ENCODE measurements at places on chromosomes 6 and 20. TPM values are rescaled to one million over a fixed set of nuclear protein-coding genes. Genes with fewer than 3 reads are reported as not detected.

The NHLRC1 gene
- total RNA-seq, result 1.2 TPM

DNA sequence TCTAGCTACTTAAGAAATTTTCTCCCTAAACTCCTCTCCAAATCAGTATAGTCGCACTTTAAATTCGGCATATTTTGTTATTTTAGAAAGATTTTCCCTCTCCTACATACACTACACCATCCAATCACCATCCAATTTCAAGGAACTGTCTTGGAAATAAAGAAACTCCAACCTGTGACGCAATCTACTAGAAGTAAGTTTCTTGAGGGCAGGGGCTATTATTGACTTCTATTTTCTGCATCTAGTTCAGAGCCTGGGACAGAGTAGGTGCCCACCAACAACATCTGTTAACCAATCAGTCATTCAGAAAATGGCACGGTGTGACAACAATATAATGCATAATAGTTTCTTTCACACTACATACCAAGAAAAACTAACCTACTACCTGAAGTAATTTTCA lies 3.6 kb downstream of the ATG5 start:
- no peak for DNase-seq

DNA sequence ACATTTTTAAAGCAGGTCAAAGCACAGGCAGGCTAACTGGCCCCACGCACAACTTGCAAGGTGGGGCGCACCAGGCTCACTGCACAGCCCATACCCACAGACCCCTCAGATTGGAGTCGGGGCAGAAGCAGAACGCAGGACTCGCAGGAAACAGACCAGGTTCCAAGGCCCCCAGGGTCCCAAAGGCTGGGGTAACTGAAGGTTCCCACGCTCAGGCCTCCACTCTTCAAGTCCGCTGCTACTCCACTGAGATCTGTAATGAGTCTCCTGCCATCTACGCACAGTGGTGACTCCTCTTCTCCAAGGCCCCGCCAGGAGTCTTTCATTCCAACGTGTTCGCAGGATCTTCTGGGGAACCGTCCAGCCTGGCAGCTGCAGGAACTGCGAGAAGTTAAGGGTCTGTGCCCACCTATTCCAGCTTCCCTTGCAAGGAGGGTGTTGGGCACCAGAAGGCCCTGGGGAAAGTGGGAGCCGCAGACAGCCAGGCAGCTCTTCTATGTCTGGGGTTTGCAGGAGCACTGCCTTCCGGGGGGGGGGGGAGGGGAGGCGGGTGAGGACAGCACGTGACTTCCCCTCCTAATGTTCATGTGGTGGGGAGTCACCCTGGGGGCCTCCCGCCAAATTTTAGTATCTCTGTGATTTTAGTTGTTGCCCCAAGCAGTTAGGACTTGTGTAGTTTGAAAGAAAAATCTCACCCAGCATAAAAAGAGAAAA lies 2.0 kb upstream of the TAF4 start:
- no peak for DNase-seq

The SH3BGRL2 gene
- 19.5 TPM for total RNA-seq

DNA sequence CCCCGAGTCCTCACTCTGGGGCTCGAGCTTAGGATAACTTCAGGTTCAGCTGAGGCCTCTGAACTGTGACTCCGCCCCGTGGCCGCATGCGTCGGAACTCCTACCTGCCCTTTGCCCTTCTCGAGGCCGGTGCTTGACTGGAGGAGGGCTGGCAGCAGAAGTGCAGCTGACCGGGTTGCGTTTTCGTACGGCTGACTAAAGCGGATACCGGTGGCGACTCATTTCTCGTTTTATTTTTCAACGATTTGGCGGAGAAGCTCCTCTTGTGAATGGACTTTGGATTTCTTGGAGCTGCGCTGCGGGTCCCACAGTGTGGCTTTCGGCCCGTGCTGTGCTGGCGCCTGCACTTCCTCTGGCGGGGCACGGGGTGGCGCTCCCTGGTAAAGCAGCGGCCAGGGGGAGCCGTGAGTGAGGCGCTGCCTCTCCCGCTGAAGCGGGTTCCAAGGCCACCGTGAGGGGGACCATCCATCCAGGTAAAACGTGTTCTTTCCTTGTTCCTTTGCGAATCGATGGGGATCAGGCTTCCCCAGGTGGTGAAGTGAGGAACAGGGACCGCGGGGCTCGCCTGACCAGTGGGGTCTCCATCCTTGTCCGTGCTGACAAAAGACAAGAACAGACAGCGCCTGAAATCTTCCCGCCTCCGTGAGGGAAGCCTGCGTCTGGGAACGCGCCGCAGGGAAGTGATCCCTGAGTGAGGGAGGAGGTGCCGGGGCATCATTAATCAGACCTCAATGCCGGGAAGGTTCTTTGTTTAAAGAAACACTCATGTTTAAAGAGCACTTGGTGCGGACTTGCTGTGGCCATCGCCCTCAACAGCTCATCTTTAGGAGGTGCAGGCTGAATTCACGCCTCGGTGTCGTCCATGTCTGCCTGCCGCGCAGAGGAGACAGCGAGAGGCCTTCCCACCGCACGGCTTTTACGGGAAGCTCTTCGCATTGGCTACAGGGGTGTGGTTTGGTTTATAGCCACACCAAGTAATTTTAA lies 38.8 kb downstream of the ERMARD start:
- DNase-seq, result peak; percentile 57

- no peak for DNase-seq
Observed at GRCh38 chr20:15195378-15195777, 858.0 kb upstream of the FLRT3 start.

- DNase-seq, result peak; percentile 27
Observed at GRCh38 chr20:50678169-50678898, 13.0 kb downstream of the RIPOR3 start.

DNA sequence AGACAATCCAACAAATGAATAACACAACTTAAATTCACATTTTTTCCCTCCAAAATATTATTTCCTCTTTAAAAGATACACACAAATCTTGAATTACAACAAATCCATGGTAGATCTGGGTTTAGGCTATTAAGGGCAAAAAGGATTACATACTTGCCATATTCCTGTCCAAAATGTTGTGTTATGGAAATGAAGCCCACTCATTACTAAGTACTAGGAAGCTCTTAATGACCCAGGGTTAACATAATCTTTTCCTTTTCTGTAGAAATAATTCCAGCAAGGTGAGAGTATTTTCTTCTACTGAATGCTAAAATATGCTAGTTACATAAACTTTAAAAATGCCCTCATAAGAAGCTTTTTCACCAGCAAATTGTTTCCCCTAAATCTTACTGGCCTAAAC lies 1.6 kb downstream of the SHPRH start:
- DNase-seq, result no peak

GRCh38 chr6:27178860-27179259 lies 68.6 kb upstream of the PRSS16 start:
- DNase-seq, result no peak

The ADGRF5 gene
- total RNA-seq, result 24.4 TPM

DNA sequence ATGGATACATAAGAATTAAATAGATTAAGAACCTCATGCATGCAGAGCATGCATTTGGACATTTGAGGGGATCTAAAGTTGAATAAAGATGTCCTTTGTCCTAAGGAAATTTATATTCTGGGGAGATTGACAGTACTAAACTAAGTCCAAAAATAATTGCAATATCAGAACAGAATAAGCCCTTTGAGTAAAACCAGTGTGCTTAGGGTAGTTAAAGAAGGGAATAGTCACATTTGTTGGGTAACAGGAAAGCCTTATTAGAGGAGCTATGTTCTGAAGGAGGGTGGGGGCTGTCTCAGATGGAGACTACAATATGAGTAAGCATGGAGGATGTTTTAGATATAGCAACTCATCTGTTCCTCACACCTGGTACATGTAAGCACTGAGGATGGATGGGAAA lies 35.8 kb downstream of the CDC5L start:
- no peak for DNase-seq

The SMPDL3A gene
- 20.7 TPM for total RNA-seq

The JPH2 gene
- 11.3 TPM for total RNA-seq

DNA sequence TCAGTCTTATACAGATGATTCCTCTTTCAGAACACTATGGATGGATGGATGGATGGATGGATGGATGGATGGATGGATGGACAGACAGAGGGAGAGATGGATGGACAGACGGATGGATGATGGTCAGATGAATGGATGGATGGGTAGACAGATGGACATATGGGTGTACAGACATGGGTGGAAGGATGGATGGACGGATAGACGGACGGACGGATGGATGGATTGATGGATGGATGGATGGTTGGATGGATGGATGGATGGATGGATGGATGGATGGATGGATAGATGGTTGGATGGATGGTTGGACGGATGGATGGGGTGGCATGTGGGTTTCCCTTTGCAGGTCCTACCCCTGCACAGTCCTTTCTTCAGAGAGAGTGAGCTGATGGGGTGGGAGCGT lies 320.7 kb downstream of the CDH4 start:
- no peak for DNase-seq

The TCF21 gene
- total RNA-seq, result not detected

- DNase-seq, result no peak
Observed at GRCh38 chr6:151806757-151807512, 547 bp upstream of the ESR1 start.

The RAET1E gene
- total RNA-seq, result 3.3 TPM

The RRAGD gene
- 13.9 TPM for total RNA-seq

The SNAI1 gene
- total RNA-seq, result 0.59 TPM

GRCh38 chr6:90811596-90812226 lies 224.8 kb upstream of the MAP3K7 start:
- DNase-seq, result no peak

The PRICKLE4 gene
- 2.4 TPM for total RNA-seq

DNA sequence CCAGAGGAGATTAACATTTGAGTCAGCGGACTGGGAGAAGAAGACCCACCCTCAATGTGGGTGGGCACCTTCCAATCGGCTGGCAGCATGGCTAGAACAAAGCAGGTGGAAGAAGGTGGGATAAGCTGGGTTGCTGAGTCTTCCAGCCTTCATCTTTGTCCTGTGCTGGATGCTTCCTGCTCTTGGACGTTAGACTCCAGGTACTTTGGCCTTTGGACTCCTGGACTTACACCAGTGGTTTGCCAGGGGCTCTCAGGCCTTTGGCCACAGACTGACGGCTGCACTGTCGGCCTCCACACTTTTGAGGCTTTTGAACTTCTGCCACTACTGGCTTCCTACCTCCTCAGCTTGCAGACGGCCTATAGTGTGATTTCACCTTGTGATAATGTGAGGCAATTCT lies 50.8 kb downstream of the BCAS1 start:
- no peak for DNase-seq

GRCh38 chr6:169854083-169854725 lies 102.8 kb downstream of the ERMARD start:
- DNase-seq, result no peak

- DNase-seq, result peak; percentile 80
Observed at GRCh38 chr6:53794137-53794719, 577 bp upstream of the LRRC1 start.

- DNase-seq, result no peak
Observed at GRCh38 chr6:101711518-101711917, 318.0 kb downstream of the GRIK2 start.

The SIRPD gene
- 0.39 TPM for total RNA-seq

DNA sequence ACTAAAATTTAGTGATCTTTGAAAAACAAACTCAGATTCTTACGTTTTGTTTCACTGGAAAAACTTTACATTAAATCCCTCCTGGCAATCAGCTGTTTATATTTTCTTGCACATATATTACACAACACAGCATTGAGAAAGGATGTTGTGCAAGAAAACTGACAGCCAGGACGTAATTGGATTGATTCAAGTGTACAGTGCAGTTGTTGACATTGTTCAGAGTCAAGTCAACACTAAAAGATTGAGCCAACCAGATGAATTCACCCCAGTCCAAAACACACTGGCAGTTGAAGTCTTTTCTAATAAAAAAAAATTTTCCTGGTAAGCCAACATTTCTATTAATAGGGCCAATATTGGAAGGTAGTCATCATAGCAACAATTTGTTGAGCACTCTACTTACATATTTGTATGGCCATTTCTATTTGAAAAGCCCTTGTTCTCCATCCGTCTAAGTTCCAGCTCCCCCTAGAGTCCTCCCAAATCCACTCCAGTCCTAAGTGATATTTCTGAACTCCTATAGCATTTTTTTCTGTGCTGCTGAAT lies 20.9 kb upstream of the VNN1 start:
- DNase-seq, result peak; percentile 39

- DNase-seq, result no peak
Observed at GRCh38 chr20:50872560-50873425, 58.4 kb downstream of the ADNP start.

GRCh38 chr20:38032585-38033329 lies 499 bp downstream of the TTI1 start:
- peak; percentile 45 for DNase-seq

GRCh38 chr6:45148711-45149341 lies 179.3 kb upstream of the RUNX2 start:
- no peak for DNase-seq

DNA sequence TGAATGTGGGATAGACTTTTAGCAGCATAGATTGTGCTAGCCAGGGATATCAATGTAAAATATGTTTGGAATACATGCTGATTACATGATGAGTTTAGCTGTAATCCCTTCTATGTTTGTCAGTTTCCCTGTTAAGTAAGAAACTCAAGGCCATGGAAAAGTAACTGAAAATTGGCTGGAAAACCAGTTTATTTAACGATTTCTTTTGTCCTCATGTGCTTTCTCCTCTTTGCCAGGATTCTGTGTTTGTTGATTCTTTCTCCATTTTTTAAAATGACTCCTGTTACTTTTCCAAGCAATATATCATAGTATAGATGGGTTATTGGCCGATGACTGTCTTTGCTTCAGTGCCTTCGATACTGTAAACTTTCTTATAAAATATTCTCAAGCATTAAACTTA lies 87.5 kb downstream of the SAMD5 start:
- peak; percentile 20 for DNase-seq

DNA sequence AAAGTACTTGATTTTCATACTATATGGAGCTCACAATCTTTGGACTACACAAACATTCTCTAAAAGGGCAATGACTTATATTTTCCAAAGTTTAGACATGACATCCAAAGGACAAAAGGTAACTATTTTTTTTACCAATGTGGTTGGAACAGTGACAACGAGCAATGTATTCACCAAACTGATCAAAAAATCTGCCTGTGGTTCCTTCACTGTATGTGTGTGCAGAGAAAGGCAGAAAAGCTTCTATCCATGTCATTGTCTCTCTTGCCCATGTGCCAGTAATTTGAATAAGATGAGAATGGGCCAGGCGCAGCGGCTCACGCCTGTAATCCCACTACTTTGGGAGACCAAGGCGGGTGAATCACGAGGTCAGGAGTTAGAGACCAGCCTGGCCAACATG lies 25.5 kb downstream of the MCUR1 start:
- DNase-seq, result no peak

The FAXC gene
- 2.0 TPM for total RNA-seq

The TAAR2 gene
- total RNA-seq, result not detected

The SFTA2 gene
- total RNA-seq, result not detected

The DEFB132 gene
- not detected for total RNA-seq
